Renal pelvis (tissue), 12 donors: ENCODE measurements at places on chromosomes 5 and 9.

GRCh38 chr5:145283141-145283810, 551.9 kb downstream of the PRELID2 start:
- no peak for DNase-seq

GRCh38 chr5:175133185-175133584, 310.8 kb downstream of the DRD1 start:
- DNase-seq, result no peak

DNA sequence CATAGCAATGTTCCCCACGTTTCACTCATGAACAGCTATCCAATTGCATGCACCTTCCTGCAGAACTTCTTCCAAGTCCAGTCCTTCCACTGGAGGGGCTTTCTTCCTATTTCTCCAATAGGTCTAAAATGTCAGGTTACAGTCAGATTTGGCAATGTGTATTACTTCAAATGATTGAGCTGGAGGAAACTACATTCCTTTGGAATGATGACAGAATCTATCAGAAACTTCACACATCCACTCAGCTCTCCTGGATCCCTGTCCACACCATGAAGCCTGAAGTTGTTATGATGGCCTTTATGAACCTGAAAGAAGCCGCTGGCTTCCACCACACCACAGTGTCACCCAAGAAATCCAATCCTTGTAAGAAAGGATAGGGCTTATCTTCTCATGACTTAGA, 32.2 kb downstream of the FBXW2 start:
- no peak for DNase-seq

GRCh38 chr5:159449925-159450324, 119.6 kb upstream of the IL12B start:
- DNase-seq, result no peak

DNA sequence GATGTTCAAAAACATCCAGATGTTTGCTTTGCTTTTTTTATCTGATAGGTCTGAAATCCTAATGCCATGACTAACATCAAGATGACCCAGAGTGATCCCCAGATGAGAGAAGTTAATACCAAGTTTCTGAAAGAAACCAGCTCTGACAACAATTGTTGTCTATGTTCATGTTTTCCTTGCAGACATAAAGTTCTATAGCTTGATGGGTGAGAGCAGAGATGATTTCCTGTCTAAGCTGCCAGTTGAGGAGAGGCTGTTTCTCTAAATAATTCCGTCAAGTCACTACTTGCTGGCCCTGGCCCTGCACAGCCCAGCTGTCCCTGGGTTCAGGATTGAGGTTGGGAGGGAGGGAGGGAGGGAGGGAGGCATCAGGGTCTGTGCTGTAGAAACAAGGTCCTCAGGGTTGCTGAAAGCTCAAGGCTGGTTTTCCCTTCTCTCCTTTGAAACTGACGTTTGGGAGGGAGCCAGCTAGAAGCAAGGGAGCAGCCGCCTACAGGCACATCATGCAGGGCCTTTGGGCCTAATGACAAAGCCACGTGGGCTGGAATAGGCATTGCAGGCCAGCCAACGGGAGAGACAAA, 3.9 kb downstream of the SPARC start:
- DNase-seq, result no peak
